ENCODE measurements at places on chromosomes 11 and 22.

GRCh38 chr11:36162006-36162882 is 127.0 kb downstream of the COMMD9 start:
- no peak for DNase-seq

GRCh38 chr11:111966678-111967077 is 29.5 kb downstream of the DIXDC1 start:
- DNase-seq, result no peak

DNA sequence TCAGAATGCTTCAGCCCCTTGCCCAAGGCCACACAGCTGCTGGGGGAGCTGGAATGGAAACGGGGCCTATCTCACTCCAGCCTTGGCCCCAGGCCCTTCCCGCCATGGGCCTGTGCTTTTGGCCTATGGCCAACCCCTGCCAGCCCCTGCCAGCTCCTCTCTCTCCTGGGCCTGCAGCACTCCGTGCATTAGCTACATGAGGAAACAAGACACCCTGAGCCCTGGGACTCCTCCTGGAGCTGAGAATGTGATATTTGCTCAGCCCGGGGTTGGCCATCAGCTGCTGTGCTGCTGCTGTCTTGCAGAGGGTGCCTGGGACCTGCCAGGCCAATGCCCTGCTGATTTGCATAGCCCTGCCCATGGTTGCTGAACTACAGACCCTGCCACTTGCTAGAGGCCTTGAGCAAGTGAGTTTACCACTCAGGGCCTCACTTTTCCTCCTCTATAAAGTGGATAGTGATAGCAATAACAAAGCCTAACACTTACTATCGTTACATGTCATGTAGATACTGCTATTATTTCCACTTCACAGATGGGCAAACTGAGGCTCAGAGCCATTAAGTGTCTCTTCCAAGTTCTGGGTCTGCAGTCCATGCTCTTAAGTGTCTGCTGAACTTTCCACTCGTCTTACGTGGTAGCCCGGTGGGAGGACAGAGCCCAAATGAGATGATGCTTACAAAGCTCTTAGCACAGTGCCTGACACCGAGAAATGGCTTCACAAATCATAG is 99.6 kb downstream of the KIAA1671 start:
- peak; percentile 52 for DNase-seq

DNA sequence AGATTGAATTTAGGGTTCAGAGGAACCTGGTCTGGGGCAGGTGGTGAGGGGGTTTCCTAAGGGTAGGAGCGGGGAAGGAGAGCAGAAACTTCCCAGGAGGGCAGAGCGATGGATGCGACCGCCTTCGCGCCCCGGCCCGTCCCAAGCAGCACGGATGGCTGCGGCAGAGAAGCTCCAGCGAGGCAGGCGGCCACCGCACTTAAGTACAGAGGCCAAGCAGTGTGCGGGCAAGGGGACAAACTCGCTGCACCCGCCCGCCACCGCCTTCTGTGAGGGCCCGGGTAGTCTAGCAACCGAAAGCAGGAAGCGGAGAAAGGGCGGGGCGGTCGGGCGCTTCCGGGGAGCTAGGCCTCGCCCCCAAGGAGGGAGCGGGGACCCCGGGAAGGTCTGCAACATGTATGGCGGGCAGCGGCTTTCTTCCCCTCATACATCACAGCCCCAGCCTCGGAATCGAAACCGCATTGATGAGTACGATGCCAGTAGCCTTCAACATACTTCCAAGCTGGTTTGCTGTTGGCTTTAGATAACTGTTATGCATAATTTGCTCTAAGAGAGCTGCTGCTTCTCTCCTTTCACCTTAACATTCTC is at the start of gene AGBL2:
Gene AGBL2, minus strand, starts transcription at position 288 of the 588 bp plus-strand sequence. CDS start 719 bp downstream, outside the sequence.
- DNase-seq, result peak; percentile 76

GRCh38 chr11:15610881-15611280 is 496.2 kb downstream of the INSC start:
- DNase-seq, result no peak

DNA sequence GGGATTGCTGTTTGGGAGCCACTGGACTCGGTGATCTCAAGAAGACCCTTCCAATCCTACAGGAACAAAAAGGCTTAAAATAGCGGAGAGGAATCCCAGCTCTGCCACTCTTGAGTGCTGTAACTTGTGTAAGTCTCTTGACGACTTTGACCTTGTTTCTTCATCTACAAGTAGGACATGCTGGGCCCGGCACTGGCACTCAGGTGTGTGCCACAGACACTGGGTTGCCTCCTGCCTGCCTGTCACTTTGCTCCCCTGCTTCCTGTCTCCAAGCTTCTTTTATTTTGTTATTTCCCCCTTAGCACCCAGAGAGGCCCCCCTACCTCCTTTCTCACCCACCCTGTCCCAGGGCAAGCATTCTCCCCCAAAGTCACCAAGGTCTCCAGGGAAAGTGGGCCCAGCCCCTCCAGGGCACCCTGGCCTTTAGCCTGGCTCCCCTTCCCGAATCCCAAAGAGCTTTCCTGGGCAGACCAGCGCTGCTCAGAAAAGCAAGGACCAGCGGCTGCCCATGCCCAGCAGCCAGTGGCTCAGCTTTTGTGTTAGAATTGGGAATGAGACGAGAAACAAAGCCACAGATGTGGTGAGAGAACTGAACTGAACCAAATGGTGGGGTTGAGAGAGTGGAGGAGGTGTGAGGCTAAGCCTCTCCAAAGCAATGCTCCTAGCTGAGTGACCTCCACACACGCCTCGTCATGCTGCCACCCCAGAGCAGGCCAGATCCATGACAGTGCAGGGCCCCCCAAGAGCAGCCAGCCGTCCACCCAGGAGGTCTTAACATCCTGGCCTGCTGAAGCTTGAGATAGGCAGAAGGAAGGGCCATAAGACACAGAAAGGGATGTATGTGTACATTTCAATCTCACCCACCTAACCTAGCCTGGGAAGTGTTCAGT is 4.5 kb downstream of the TRIM29 start:
- DNase-seq, result no peak

DNA sequence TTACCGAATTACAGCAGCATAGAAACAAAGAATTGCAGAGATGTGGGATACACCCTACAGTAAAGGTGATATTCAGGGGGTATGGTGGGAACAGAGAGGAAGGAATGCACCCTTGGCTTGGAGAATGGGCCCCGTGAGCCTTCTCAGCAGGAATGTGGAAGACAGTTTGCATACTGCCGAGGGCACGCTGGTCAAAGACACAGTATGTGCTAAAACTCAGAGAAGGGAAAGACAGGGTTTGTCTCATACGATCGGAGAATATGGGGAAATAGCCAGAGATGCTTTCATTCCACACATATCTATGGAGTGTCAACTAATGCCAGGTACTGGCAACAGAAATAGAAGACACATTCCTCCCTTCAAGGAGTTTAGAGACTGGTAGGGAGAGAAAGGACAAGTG is 36.9 kb downstream of the UBASH3B start:
- DNase-seq, result no peak

GRCh38 chr11:94590352-94591041 is 23.3 kb downstream of the PIWIL4 start:
- DNase-seq, result no peak

- DNase-seq, result no peak
These were observed 16.8 kb downstream of the HSPA8 start for GRCh38 chr11:123045101-123045500.

DNA sequence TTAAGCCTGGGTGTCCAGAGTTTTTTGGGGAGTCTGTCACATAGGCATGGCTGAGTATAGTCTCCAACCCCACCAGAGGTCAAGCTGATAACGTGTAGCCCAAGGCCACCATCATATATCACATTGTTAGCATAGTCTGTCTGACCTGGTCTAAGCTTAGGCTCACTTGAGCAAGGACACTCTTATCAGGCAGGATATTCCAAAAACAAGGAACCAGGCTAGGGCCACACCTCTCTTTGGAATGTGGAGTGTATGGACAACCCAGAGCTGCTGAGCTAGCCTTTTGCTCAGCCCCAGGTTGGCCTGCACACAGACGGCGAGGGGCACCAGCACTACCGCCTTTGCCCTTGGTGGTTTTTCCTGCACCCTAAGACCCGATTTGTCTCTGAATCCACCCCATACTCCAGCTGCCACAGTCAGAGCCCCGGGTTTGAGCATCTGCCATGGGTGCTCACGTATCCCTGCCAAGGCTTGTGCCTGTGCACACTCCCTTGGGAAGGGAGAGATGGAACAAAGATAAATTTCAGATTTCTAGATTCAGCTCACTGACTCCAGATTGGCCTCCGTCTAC is 7.2 kb downstream of the SNAP29 start:
- no peak for DNase-seq

GRCh38 chr22:37180531-37181231 is 7.4 kb downstream of the C1QTNF6 start:
- DNase-seq, result no peak

GRCh38 chr11:11027288-11027687 is 169.4 kb upstream of the ZBED5 start:
- no peak for DNase-seq

GRCh38 chr11:44884056-44884455 is 66.6 kb downstream of the TP53I11 start:
- DNase-seq, result no peak

DNA sequence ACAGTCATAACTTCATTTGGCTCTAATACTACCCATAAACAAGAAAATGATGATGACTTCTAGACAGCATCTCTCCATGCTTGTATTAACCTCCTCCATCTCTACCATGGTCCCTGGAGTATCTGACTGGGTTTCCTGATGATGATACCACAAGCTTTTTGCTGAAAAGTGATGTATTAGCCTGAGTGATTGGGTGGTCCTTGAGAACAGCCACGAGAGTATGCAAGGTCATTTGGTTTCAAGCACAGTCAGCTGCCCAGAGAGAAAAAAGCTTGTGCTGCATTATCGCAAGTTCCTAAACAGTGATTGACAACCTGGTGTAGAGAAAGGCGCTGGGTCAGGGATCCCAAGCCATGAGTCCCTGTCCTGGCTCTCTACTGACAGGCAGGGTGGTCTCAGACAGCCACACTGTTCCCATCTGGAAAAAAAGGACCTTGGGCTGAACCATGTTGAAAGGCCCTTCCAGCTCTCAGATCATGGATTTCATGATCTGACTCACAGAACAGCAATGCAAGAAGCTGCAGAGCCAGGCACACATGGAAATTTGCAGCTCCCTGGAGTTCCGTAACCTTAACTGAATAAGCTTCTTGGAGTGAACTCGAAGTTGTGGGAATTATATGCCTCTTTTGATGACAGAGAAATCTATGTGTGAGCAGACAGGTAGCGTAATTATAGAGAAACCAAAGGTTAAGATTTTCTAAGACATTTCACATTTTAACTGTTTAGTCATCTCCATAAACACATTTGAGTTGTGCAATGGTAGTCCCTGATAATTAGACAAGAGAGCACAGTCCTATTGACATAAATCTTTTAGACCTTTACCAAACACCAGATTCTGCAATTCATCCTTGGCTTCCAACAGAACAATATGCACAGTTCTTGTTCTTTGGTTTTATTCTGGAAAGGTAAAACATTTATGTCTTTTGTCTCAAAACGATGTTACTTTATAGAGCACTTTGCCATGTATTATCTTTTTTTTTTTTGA is 54.1 kb upstream of the UBASH3B start:
- no peak for DNase-seq

- DNase-seq, result no peak
These were observed 11.1 kb downstream of the SYNGR1 start for GRCh38 chr22:39360674-39361413.

DNA sequence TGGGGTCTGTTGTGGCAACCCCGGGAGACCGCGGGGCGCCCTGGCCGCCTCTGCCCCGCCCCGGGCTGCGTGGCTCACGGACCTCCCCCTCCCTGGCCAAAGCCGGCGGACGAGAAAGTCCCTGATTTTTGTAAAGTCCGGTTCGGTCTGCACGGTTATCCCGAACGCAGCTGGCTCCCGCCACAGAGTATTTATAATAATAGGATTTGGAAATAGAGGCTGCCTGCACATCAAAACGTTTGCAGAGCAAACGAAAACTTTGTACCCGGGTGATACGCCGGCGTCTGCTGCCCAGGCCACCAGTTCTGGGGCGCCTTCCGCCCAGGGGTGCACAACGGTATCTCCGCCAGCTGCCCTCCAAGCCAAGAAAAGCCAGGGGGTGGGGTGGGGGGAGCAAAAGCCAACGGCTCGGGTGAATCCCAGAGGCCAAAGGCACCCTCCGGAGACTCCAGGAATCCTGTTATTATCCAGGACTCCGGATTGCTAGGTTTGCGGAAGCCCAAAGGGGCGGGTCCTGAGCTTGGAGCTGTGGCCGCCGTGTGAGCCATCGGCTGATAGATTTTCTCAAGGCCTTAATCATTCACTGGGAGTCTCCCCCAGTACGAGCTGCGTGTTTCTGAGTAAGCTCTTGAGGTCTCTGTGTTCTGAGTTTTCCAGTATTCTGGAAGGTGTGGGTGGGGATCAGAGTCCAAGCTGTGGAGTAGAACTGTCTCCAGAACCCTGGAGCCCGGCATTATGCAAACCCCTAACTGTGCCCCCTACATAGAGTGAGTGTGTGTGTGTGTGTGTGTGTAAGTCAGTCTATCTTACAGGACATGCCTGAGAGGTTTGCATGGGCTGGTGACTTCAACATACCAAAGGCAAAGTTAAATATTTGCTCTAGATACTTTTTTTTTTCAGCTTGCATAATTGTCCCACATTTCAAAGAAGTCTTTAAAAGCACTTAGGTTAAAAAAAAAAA is 673 bp upstream of the SHANK2 start:
- no peak for DNase-seq

DNA sequence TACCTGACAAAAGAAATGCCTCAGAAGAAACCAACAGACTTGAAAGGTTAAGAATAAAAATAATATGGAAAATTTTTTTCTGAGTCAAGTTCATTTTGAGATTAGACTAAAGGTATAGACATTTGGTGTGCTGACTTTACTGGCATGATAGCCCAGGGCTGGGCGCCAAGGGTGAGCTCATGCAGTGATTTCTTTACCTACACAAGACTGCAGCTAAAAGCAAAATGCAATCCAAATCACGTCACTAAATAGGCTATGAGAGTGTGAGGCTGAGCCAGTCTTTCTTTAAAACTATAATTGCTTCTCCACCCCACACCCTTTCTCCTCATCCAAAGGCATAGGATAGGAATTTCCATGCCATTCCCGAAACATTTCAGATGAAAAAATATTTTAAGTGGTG is 196.5 kb downstream of the FAM76B start:
- peak; percentile 10 for DNase-seq

DNA sequence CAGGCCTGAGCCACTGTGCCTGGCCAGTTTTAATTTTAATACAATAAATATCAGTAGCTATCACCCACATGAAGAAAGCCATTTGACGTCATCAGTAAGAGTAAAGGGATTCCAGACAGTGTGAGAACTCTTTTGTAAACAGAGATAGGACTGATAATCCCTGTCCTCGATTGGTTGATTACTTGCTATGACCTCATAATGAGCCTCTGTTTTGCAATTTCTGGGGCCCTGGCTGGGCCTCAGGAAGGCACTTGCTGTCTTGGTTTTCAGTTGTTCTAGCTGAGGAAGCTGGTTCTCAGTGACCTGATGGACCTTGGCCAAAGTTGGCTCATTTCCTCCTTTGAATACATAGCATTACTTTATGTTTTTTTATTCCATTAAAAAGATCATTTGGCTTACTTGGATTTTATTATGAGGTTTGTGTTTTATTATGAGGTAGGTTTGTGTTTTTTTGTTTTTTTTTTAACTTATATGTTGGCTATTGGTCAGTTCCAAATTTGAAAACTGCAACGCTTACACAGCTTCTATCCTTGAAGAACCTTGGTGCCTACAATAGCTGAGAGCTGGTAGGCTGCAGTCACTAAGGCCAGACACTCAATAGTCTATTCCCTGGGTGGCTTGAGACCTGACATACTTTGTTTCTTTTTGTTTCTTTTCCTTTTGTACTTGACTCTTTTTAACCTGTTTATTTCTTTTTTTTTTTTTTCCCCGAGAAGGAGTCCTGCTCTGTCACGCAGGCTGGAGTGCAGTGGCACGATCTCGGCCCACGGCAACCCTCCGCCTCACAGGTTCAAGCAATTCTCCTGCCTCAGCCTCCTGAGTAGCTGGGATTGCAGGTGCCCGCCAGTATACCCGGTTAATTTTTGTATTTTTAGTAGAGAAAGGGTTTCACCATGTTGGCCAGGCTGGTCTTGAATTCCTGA is 20.0 kb downstream of the MARK2 start:
- no peak for DNase-seq
